Hepatocyte (in vitro differentiated cells): ENCODE measurements at places on chromosomes 3 and 15. TPM values are rescaled to one million over a fixed set of nuclear protein-coding genes. Genes with fewer than 3 reads are reported as not detected.

Gene ZCWPW2
- 1.6 and 1.8 TPM in 2 replicates for polyA plus RNA-seq

Gene SNTN
- not detected in 2 replicates for polyA plus RNA-seq

Gene PRICKLE2
- 8.5 TPM in 2 replicates for polyA plus RNA-seq

Gene MORC1
- 2.8 and 5.7 TPM in 2 replicates for polyA plus RNA-seq

GRCh38 chr3:55440104-55440708 is 46.9 kb downstream of the WNT5A start:
- DNase-seq = no peak

DNA sequence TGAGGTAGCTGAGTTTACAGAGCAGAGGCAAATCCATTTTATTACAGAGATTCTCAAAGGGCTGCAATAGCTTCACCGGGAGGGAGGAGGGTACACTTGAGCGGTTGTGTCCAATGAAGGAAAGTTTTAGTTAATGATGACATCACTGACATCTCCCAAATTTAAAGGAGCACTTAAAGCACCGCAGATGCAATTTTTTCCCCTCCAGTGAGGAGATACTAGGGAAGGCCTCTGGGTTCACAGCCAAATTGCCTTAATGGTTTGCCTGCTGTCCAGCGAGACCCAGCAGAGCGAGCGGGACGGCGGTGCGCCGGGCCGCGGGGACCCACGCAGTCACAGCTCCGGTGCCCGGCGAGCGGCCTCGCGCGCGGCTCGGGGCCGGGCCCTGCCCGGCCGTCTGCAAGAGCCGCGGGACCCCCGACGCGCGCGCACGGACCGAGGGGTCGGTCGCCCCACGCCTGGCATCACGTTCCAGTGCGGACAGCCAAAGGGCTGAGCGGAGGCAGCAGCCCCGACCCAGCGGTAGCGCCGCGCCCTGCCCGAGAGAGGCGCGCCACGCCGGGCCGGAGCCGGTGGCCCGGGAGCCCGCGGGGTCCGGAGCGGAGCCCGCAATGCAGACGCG is 160.5 kb upstream of the CHRNA7 start:
- peak; percentile 26 for DNase-seq

DNA sequence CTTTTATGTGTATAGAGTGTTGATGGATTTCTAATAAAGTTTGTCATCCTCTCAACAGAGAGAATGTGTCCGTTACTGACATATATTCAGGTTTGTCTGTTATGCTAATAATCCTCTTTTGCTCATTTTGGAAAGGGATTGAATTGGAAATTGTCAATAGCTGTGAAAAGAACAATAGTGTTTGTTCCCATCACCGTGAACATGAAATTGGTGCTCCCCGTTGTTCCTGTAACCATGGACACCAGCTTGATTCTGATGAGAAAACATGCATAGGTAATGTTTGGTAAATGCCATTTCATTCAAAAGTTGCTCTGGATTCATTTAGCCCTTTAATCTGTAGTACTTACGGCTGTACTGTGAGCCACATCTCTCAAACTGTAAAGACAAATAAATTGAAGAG is 707.0 kb upstream of the GOLIM4 start:
- no peak for DNase-seq

DNA sequence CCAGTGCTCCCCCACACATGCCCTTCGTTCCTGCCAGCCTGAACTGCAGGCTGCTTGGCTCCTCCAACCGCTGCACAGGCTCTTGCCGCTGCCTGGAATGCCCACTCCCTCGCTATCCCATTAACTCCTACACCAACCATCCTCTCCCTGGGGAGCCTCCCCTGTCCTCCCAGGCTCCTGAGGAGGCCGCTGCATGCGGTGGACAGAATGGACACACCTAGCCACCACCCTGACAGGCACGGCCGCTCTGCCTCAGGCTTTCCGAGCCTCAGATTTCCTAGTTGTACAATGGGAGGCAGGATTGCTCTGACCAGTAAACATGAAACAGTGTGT is 2.3 kb downstream of the PLXNB1 start:
- no peak for DNase-seq
